ENCODE measurements at places on chromosomes 6 and 20.

DNA sequence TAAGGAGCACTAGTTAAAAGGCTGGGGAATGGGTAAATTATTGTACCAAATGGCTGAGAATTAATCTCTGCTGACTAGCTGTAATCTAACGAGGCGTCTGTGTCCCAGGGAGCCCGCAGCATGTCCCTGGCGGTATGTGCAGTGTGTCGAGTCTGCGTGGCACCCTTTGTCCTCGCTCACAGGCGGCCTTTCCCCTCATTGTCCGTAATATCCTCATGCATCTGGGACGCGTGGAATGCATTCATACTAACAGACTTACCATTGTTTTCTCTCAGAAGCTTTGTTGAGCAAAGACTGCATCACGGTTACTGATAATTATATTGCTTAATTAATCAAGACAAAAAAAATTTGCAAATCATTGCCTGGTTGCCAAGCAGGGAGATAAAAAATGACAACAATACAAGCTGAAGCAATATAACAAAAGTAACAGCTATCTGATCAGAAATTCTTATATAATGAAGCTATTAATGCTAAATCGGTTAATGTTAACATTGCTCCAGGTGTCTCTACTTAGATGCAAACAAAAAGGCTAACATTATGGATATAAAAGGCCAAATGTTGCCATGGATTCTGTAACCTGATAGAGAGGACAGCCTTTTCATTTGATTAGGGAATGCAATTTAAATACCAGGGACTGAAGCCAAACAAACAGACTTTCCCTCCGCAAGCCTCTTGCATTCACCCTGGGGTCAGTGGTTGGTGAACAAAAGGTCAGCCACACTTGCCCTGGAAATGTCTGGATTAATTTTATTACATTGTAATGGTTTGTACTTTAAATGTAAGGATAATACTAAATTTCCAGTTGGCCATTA is 124.8 kb downstream of the INSM1 start:
- no peak for DNase-seq

GRCh38 chr6:33847867-33848266 is 44.1 kb upstream of the MLN start:
- no peak for DNase-seq

GRCh38 chr20:37343212-37343993 is 2.5 kb upstream of the SRC start:
- no peak for DNase-seq

GRCh38 chr6:73854998-73855718 is 159.2 kb downstream of the CD109 start:
- DNase-seq = no peak

GRCh38 chr6:167589615-167589940 is 237.1 kb upstream of the AFDN start:
- DNase-seq = no peak

DNA sequence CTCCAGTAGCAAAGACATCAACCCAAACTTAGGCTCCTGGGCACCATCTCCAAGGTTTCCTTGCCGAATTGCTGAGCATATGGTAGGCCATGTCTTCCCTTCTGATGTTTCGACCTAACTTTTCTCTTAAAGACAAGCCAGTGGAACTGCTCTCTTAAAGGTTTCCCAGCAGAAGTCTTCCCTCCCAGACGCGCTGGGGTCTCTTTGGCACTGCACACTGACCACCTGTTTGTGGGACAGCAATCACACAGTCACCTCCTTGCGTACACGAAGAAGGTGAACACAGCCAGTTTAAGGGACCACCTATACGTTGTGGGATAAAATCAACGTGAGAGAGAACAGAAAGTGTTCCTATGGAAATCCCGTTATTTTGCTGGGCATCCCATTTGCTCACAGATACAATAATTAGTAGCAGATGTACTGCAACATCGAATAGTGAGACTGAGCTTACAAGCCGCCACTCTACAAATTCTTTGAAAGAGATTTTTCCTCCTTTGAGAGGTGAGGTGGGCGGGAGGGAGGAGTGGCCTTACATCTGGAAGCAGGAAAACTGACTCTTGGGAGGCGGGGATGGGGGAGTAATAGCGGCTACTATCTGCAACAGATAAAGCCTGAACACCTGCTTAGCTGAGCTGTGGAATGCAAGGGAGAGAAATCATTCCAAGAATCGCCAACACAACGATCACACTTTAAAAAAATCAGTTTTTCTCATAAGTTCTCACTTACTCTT is 9.9 kb downstream of the GRIK2 start:
- DNase-seq = no peak

- no peak for DNase-seq
Observed at GRCh38 chr6:18317850-18318249, 53.5 kb upstream of the DEK start.

GRCh38 chr20:34874094-34874654 is 1.5 kb upstream of the GGT7 start:
- DNase-seq = peak; percentile 68

GRCh38 chr6:142387997-142388815 is 86.4 kb downstream of the ADGRG6 start:
- no peak for DNase-seq

DNA sequence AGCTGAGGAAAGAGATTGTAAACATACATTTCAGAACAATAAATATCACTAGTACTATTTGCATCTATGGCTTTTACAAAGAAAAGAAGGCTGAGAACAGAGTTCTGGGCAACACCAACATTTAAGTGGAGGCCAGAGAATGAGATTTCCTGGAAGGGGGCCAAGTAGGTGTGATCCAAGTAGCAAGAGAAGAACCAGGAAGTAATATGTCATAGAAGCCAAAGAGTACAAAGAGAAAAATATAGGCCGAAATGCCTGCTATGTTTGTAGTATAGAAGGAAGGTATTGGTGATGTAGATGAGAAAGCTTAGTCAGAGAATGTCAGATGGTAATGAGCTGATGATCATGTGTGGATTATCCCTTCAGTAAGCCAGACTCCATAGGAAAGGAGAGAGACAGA is 94.5 kb downstream of the PERP start:
- no peak for DNase-seq

- DNase-seq = no peak
Observed at GRCh38 chr6:36550473-36551000, 3.3 kb upstream of the STK38 start.

DNA sequence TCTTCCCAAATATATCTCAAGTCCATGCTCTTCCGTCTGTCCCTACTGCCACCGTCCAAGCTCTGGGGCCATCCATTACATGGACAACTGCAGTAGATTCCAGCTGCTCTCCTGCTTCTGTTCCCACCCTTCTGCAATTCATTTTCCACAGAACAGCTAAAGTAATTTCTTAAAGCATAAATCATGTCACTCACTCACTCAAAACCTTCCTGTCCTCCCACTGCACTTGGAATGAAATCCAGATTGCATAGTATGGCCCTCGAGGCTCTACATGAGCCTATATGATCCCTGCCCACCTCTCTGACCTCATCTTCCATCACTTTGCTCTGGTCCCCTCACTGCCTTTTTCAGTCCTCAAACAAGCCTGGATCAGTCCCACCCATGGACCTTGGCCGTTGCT is 10.9 kb downstream of the PHACTR2 start:
- no peak for DNase-seq

GRCh38 chr6:21587961-21588480 is 5.5 kb upstream of the SOX4 start:
- peak; percentile 37 for DNase-seq

- no peak for DNase-seq
Observed at GRCh38 chr20:43761386-43762340, 34.9 kb upstream of the GTSF1L start.

GRCh38 chr6:106253731-106254130 is 71.8 kb downstream of the ATG5 start:
- DNase-seq = no peak

DNA sequence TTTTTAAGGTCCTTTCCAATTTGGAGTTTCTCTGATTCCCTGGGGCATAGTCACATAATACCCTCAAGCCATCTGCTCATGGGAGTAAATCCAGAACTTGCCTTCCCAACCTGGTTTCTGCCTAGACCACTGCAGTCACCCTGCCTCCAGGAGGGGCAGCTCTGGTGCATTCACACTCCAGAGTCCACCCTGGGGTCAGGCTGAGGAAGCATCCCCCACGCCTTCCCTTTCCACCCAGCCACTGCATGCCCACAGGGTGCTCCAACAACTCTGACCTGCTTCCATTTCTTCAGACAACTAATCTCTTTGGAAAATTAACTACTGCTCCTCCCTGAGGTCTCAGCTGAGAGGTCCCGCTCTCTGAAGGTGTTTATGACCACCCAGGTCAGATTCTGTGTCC is 211.4 kb upstream of the RIN2 start:
- no peak for DNase-seq
